Stimulated activated CD4-positive, alpha-beta T cell treated with anti-CD3 and anti-CD28 coated beads, Interleukin-2, amount 100 ng/mL, for 48 hours (primary cell): ENCODE measurements at places on chromosomes 5 and 9.

DNA sequence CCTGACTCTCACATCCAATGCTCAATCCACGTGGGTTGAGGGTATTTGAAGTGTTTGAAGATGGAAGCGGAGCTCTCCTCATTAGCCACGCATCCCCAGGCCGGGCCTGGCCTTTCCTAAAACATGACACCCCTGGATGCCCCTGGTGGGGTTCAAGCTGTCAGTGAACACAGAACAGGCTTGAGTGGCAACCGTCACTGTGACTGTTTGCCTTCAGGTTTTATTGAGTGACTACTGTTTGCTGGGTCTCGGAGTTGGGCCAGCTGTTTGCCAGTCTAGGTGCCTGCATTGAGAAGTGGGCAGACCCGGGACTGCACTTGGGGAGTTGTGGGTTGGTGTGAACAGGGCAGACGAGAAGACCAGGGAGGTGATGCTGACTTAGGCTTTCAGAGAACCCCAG is 7.8 kb upstream of the OLFM1 start:
- DNase-seq, result no peak

DNA sequence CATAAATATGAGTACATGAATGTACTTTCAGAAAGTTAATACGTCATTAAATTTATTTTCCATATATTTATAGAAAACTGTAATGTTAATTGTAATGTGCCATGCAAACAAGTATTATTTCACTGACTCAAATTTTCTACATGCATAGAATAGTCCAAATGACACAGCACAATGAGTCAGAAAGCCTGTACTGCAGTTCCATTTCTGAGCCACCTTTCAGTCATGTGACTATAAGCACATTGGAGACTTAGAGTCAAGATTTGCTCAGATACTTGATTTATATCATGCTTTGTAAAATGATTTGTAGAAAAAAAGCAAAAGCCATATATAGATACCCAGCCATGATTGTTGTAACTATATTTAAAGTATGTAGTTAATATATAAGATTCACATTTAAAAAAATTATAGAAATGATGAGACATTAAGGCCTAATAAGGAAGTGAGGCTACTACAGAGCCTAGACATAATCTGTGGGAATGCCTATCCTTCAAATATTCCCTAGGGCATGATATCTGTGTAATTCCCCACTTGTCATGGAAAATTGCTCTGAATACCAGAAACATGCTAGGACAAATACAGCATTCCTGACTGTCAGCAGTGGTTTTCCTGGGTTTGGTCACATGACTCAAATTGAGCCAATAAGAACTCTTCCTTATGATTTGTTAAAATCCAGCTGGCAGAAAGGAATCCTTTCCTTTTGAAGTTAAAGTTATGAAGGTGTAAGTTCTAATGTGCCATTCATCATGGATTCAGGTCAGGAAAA is 50.0 kb downstream of the PTPRD start:
- no peak for DNase-seq

- no peak for DNase-seq
Observed at GRCh38 chr9:27679338-27679737, 106.1 kb upstream of the C9orf72 start.

DNA sequence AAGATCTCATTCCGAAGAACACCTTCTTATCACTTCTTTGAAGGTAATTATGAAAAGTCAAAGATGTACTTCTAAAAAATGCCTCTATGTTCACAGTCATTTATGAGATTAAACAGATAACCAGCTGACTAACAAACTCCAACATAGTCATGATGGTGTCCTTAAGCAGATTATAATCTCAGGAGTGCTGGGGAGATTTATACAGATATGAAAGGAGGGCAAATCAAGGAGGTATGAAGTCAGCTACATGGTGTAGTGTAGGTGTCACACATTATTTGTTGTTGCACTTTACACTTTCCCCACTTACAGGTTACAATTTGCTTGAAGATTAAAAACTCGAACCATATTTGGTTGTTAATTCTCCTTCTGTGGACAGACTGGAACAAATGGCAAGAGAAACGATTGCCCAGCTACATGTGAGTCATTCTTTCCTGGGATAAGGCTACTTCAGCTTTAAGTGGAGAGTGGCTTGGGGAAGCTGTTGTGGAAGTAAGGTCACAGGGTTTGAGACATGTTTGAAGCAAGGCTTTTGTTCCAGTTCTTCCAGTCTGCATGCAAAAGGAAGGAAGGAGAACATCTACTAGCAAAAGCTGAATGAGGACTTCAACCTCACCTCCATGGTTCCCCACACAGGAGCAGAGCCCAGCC is 320.1 kb downstream of the ADGRV1 start:
- DNase-seq, result no peak

DNA sequence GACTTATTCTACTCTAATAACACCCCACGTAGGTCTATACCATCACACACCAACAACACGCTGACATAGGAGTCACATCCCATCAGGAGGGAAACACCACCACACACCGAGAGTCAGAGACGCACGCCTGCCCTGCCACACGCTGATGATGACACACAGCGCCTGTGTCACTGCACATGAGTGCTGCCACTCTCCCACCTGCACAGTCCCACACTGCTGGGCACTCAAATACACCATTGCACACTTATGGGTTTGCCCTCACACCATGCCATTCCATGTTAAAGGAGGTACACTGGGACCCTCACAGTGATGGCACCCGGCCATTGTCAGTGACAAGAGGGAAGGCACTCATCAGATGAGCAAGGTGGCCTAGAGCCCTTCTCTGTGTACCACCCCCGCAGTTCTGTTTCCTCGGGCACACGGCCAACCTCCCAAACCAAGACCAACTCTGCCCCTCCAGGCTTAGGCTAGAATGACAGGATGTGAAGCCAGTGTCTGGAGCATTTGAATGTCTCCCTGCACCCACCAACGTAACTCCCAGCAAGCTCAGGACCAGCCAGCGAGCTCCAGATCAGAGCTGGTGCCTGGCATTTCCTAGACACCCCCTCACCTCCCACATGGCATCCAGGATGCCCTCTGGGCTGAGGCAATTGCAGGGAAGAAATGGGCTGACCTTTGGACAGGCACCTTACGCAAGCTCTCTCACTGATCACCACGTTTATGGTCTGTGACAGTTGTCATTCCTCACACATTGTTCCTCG is 3.6 kb upstream of the CPLX2 start:
- no peak for DNase-seq

- DNase-seq, result no peak
Observed at GRCh38 chr9:93089481-93089991, 6.5 kb upstream of the CARD19 start.

- no peak for DNase-seq
Observed at GRCh38 chr9:20044686-20045085, 255.8 kb upstream of the SLC24A2 start.

GRCh38 chr5:96331681-96332361 is 101.2 kb downstream of the PCSK1 start:
- no peak for DNase-seq

- no peak for DNase-seq
Observed at GRCh38 chr5:145347026-145347616, 488.0 kb downstream of the PRELID2 start.

- no peak for DNase-seq
Observed at GRCh38 chr5:3606121-3606831, 10.6 kb downstream of the IRX1 start.

DNA sequence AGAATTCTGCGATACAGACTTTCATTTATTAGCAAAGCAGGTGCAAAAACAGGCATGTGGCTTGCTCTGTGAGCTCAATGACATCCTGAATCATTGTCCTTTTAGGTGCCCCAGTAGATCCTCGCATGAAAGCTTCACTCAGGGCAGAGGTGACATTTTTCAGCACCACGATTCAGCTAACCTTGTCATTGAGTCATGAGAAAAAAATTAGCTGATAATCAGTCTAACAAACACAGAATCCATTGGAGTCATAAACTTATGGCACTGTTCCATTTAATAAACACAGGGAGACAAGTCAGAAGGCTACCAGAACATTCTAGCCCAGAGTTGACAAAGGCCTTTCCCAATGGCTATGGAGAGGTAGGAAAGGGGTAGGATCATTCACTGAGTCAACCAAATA is 104.8 kb upstream of the RAD23B start:
- no peak for DNase-seq

DNA sequence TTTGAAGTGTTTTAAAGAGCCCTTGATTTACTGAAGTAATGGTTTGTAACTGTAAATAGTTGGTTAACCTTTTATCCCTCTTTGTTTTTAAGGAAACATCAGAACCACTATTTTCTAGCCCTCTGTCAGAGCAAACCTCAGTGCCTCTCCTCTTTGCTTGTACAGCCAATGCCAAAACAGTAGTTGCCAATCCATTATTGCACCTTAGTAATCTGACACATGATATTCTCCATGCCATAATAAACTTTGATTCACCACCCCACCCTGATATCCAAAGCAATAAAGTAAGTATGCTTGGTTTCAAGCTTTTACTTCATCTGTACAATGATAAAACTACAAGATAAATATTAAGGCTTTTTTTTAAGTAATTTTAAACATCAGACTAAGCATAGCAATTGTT is 100.8 kb downstream of the DMXL1 start:
- no peak for DNase-seq
